Liver (tissue), 10 donors: ENCODE measurements at places on chromosomes 6 and 20. TPM values are rescaled to one million over a fixed set of nuclear protein-coding genes. Genes with fewer than 3 reads are reported as not detected.

DNA sequence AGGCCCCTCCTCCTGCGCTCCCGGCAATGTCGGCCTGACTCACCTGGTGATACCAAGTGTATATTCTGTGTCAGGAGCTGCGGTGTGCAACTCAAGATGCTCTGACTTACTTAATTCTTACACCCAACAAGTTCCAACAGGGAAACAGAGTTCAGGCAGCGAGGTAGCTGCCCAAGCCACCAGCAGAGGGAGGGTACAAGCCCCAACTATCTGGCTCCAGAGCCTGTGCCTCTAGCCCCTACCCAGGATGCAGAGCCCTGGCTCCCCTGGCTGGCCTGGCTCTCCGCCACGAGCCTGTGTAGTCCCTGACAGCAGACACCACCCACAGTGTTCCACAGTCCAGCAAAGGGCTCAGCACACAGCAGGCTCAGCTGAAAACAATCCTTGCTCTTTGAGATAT lies 34.9 kb downstream of the C20orf203 start:
- no peaks in the 10 kb centered on the region for H3K4me1 ChIP-seq
- no peak overlapping the region for H3K4me3 ChIP-seq
- H3K36me3 ChIP-seq = no peaks in the 10 kb centered on the region
- no peaks in the 10 kb centered on the region for H3K27me3 ChIP-seq
- no peak overlapping the region for H3K27ac ChIP-seq

DNA sequence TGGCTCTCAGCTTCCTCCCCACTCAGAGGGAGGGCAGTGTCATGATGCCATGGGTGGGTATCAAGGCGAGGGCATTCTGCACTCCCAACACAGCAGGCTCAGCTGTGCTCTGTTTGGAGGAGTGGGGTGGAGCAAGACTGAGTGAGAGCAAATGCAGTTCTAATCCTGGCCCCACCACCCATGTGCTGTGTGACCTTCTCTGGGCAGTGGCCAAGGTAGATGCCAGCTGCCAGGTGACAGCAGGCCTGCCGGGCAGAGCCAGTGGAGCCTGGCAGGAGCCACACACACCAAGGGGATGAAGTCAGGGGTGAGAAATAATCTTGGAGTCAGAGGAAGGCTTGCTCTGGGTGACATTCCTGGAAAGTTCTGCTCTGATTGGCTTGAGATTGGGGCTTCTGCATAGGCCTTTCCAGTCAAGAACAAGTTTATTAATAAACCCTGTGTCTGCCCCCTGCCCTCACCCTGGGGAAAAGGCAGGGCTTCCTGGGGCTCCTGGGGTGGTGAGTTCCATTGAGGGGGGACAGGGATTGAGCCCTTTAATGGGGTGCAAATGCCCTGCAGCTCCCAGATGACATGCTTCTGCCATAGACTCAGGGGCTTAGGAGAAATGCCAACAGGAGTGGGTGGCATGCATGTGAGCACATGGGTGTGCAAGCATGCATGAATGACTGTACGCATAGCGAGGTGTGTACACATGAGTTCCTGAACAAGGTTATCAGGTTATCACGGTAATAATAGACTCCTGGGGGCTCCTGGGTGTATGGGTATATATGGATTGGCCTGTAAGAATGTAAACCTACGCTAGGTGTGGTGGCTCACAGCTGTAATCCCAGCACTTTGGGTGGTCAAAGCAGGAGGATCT lies 134.2 kb downstream of the MRPL14 start:
- no peak overlapping the region for H3K27ac ChIP-seq
- H3K27me3 ChIP-seq = no peaks in the 10 kb centered on the region
- H3K4me3 ChIP-seq = no peak overlapping the region
- H3K4me1 ChIP-seq = peaks cover 29% of the 10 kb centered on the region
- H3K36me3 ChIP-seq = no peaks in the 10 kb centered on the region
- no peak for DNase-seq

DNA sequence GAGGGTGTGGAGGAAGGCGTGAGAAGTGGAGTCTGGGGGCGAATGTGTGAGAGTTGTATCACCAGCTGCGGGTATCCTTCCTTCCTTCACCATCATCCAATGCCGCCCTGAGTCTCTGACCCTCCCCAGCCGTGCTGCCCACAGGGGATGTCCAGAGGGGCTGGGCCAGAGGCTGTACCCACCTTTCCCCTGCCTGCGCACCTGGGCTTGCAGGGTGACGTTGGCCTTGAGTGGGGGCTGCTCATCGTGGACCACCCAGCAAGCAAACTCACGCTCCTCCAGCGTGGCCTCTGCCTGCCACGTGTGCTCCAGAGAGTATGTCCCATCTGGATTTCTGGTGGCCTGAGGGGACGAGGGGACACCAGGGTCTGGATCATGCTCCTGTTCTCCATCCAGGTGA lies 116.9 kb upstream of the SIRPA start:
- no peaks in the 10 kb centered on the region for H3K4me1 ChIP-seq
- H3K36me3 ChIP-seq = no peaks in the 10 kb centered on the region
- H3K4me3 ChIP-seq = no peak overlapping the region
- H3K27me3 ChIP-seq = no peaks in the 10 kb centered on the region
- no peak for DNase-seq

- no peaks in the 10 kb centered on the region for H3K27me3 ChIP-seq
- H3K27ac ChIP-seq = no peak overlapping the region
- no peaks in the 10 kb centered on the region for H3K36me3 ChIP-seq
- DNase-seq = peak; percentile 67
Measured at GRCh38 chr6:165834613-165835259, 171.7 kb upstream of the PDE10A start.

The RNF144B gene
- 15.1 TPM for total RNA-seq

The CEP162 gene
- 3.1 TPM for total RNA-seq

The MOG gene
- total RNA-seq = not detected

GRCh38 chr20:47389867-47390347 lies 33.4 kb upstream of the ZMYND8 start:
- no peak overlapping the region for H3K4me3 ChIP-seq
- no peaks in the 10 kb centered on the region for H3K27me3 ChIP-seq
- H3K36me3 ChIP-seq = no peaks in the 10 kb centered on the region
- H3K27ac ChIP-seq = no peak overlapping the region
- DNase-seq = no peak

DNA sequence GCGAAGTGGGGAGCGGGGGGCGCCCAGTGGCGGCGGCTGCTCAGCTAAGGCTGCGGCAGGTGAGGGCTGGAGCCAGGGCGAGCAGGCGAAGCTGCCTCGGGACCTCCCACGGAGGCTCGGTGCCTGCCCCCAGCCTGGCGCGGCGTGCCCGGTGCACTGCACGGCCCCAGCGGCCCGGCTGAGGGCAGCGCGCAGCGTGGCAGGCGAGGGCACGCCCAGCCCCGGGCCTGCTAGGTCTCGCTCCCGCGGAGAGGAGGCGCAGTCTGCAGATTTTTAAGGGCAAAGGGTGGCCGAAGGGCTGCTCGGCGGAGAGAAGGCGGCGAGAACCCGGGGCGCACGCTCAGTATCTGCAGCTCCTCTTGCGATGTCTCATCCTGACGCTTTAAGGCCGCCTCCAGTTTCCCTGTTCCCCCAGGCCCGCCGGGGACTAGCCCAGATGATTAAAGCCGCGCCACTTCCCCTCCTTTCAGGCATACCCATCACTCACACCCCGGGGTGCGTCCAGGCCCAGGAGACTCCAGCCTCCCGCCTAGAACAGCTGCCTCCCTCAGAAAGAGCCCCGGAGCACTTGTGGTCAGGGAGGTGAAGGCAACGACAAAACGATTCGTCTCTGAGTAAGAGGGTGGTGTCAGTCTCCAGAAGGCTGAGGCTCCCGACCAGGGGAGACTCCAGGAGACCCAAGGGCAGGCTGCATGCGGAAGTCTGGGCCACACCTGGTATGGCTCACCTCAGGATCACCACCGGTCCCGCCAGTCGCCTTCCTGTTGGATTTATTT lies at the start of gene FERMT1:
Gene FERMT1, minus strand, starts transcription at position 158 of the 776 bp plus-strand sequence. CDS start 3,476 bp downstream, outside the sequence.
- DNase-seq = no peak
- H3K27ac ChIP-seq = no peak within 1 kb of the TSS
- H3K27me3 ChIP-seq = peaks cover 3% of the 10 kb centered on the region

- no peak for DNase-seq
- H3K4me3 ChIP-seq = no peak overlapping the region
- H3K36me3 ChIP-seq = no peaks in the 10 kb centered on the region
- no peak overlapping the region for H3K27ac ChIP-seq
- no peaks in the 10 kb centered on the region for H3K27me3 ChIP-seq
Measured at GRCh38 chr20:36268440-36269342, 32.4 kb downstream of the AAR2 start.

The CCR6 gene
- not detected for total RNA-seq

GRCh38 chr6:54074578-54075195 lies 36.6 kb upstream of the MLIP start:
- H3K36me3 ChIP-seq = no peaks in the 10 kb centered on the region
- H3K27ac ChIP-seq = no peak overlapping the region
- H3K4me3 ChIP-seq = no peak overlapping the region
- no peak for DNase-seq
- H3K4me1 ChIP-seq = peaks cover 4% of the 10 kb centered on the region

The NFATC2 gene
- total RNA-seq = 6.7 TPM

DNA sequence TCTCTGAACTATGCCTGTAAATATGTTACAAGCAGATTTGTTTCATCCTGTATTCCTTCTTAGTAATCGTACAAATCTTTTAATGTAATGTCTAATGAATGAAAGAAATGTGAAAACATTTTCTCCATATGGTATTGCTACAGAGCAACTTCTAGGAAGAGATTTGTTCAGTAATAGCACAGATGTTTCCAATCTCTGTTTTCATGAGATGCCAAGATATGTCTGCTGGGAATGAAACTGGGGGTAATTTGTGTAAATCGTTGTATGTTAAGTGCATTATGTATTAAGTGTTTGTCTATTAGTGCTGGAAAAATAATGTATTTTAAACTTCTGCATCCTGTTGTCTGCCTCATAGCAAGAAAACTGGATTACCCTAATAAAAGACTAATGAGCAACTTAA lies 722.2 kb upstream of the EYS start:
- H3K36me3 ChIP-seq = no peaks in the 10 kb centered on the region
- no peak overlapping the region for H3K4me3 ChIP-seq
- H3K4me1 ChIP-seq = no peaks in the 10 kb centered on the region
- H3K27ac ChIP-seq = no peak overlapping the region
- H3K27me3 ChIP-seq = no peaks in the 10 kb centered on the region
- no peak for DNase-seq

DNA sequence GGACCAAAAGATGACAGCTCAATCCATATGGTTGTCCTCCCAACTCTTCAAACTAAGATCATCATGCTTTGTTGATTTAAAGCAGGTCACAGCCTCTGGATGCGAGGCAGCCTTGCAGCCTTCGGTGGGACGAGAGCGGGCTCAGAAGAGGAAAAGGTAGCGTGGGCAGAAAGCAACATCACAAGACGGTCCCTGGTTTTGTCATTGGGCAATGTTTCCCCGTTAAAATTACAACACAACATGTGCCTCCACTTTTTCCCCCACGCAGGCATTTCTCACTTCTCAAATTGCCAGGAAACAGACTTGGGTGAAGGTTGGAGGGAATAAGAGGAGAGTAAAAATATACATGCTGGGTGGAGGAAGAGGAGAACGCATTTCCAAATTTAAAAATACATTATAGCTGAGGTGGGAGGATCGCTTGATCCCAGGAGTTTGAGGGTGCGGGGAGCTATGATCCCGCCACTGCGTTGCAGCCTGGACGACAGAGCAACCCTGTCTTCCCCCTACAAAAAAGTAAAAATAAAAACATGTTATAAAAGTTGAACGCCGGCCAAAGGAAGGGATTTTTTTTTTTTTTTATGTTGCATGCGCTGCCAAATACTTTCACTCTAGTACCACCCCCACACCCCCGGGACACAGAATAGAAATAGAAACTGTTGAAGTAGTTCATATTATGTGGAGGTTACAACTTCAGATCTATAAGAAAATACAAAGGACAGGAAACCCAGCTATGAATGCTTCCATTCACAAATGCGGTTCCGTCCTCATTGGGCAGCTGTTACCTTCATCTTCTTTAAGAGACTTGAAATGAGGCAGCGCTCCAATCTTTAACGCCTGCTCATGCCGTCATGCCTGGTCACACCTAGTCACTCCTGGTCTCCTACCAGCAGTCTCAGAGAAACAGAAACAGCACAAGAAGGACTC lies 13.9 kb upstream of the NAA20 start:
- H3K4me3 ChIP-seq = no peak overlapping the region
- no peaks in the 10 kb centered on the region for H3K36me3 ChIP-seq
- H3K27me3 ChIP-seq = no peaks in the 10 kb centered on the region

DNA sequence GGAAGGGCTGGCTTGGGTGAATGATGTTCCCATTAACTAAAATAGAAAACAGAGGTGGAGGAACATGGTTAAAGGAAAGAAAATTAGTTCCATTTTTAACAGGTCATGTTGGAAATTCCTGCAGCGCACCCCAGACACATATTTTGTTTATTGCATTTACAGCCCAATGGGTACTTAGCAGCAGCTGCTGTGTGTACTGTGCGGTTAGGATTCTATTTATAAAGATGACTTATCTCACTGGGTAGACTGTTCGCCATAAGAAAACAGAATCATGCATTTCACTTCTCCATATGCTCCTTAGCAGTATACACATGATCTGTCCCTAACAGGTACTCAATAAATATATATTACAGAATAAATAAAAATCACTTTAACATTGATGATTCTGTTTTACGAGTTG lies 135.8 kb downstream of the SLC35F1 start:
- no peaks in the 10 kb centered on the region for H3K36me3 ChIP-seq
- H3K4me3 ChIP-seq = no peak overlapping the region

The LAMA5 gene
- total RNA-seq = 3.6 TPM

The LPA gene
- total RNA-seq = 62.8 TPM

GRCh38 chr6:116176596-116176995 lies 50.7 kb upstream of the COL10A1 start:
- no peak for DNase-seq
- H3K36me3 ChIP-seq = peaks cover 2% of the 10 kb centered on the region
- H3K27ac ChIP-seq = no peak overlapping the region
- H3K27me3 ChIP-seq = no peaks in the 10 kb centered on the region
- no peak overlapping the region for H3K4me3 ChIP-seq
- H3K4me1 ChIP-seq = no peaks in the 10 kb centered on the region

The POM121L2 gene
- not detected for total RNA-seq

DNA sequence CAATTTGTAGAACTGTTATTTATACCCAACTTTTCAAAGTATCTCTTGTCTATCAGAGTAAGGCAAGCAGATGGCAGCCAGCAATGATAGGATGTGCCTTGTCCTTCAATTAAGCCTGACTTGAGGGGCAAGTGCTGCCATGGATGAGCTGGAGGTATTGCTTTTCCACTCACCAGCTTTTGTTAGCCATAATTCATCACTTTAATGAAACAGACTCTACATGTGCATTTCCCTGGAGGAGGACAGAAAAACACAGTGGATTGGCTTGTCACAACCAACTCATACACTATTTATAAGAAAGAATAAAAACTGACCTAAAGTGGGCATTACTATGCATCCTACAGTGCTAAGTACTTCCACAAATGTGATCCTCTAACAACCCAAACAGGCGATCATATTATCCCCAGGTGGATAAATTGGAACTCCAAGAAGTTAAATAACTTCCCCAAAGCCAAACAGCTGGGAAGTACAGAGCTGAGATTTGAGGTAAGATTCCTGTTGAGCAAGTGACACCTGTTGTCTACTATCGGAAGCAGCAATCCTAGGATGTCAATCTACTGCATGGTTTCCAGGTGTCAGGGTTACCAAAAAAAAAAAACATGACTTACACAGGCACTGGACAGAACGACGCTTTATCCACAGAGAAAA lies 73.9 kb upstream of the NRSN1 start:
- no peak for DNase-seq
- no peaks in the 10 kb centered on the region for H3K4me1 ChIP-seq
- H3K27me3 ChIP-seq = no peaks in the 10 kb centered on the region
- no peaks in the 10 kb centered on the region for H3K36me3 ChIP-seq
- H3K4me3 ChIP-seq = no peak overlapping the region
- no peak overlapping the region for H3K27ac ChIP-seq

The PCSK2 gene
- total RNA-seq = 0.08 TPM

GRCh38 chr6:2566048-2566447 lies 184.7 kb downstream of the MYLK4 start:
- no peak overlapping the region for H3K4me3 ChIP-seq
- no peaks in the 10 kb centered on the region for H3K36me3 ChIP-seq
- H3K27me3 ChIP-seq = no peaks in the 10 kb centered on the region
- no peak for DNase-seq
- H3K27ac ChIP-seq = no peak overlapping the region
